ENCODE measurements at places on chromosomes 12 and 14.

DNA sequence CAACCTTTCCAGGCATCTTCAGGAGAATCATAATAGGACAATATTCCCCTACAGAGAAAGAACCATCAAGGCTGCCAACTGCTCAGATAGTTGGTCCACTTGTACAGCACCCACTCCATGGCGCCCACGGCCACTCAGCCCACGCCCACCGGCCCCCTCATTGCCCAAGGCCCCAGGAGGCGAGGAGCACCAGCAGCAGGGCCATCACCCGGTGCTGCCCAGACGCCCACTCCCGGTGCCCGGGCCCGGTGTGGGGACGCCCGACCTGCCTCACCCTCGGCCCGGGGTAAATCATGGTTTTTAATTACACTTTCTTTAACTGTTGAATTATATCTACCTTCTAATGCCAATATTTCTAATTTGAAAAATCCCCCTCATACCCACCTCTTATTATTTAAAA is 41.3 kb upstream of the ANO6 start:
- no peak for DNase-seq

- DNase-seq: no peak
Measured at GRCh38 chr14:51507511-51507905, 144.2 kb upstream of the FRMD6 start.

DNA sequence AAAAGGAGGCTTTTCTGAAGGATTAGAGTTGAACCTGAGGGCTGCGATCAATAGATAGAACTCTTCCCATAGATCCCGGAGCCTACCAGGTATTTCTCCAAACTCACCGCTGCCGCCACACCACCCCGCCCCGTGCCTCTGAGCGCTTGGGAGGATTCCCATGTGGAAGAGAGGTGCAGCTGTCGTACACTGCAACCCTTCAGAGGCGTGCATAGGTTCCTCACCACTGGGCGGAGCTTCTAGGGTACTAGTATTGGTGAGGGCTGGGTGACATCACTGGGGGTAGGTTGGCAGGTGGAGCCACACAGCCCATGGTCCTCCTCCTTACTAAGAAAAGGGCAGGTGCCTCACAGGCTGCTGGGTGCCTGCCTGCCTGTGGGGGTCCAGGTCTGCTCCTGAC is 127.0 kb downstream of the TSPAN9 start:
- no peak for DNase-seq

- DNase-seq: no peak
Measured at GRCh38 chr12:20377750-20378149, 9.4 kb downstream of the PDE3A start.

DNA sequence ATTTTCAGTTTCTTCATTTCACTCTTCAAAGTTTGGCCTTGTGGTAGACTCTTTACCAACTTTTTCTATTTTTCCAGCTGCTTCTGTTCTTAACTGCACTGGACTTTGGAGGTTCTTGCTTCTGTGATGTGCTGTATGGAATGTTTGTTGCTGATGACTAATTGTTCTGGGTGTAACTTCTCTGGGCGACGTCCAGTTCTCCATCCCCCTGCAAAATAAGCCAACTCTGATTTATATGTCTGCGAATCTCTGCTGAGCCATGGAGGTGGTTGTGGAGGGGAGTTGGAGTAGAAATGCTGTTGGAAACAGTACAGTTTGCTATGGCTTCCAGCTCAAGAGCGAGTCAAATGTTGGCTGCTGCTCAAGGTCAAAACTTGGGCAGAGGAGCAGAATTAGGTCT is 113.9 kb upstream of the DYRK2 start:
- DNase-seq: no peak

DNA sequence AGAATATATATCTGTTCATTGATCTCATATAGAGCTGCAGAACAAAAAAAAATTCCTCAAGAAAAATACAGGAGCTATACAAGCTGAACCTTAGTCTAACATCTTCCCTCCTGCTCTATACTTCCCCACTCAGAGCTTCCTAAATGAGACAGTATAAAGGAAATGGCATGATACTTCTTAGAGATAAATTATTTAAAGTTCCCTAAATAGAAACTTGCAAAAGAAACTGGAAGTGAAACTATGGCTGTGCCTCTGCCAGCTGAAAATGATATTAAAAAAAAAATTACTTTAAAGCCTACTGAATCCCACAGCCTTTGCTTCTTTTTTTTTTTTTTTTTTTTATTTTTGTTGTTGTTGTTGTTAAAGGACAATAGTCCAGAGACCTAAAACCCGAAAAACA is 11.6 kb upstream of the NEK9 start:
- no peak for DNase-seq

DNA sequence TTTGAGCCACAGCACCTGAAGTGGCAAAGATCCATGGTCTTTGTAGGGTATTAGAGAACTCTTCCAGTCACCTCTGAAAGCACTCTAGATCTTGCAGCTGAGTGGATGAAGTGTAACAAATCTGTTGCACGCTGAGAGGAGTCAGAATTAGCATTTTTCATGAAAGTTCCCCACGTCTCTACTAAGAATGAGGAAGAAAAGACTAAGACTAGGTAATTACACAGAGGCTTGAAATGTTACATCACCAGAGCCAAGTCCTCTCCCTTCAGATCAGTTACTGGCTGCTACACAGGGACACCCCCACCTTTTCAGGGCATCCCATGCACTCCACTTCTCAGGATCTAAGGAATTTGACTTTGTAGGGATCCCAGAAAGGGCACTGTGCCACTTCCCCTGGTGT is 98.6 kb upstream of the FKBP4 start:
- no peak for DNase-seq

DNA sequence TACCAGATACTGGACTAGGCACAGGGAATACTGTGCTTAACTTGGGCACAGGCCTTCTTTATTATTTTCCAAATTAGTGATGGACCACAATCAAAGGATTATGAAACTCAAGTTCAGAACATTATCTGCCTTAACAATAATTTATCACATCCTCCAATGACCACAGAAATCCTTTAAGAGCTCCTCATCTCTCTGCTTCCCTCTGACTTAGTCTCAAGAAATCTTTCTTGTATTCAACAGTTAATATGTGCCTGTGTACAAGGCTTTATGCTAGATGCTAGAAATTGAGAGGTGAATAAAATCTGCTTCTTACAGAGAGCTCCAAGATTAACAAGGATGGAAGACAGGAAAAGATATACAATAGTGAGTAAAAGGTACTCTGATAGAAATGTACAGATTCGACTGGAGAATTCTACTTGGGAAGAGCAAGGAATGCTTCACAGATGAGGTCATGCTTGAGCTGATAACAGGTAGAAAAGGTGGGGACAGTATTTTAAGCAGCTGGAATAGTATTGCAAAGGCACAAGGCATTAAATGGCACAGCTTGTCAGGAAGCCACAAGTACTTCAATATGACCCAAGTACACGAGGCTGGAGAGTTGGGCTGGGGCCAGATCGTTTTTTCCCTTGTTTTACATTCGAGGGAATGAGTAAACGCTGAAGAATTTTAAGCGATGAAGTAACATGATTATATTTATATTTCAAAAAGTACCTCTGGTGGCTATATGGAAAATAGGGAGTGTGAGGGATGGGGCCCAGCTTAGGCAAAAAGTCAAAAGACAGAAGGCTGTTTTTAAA is 55.1 kb upstream of the ARID2 start:
- no peak for DNase-seq

DNA sequence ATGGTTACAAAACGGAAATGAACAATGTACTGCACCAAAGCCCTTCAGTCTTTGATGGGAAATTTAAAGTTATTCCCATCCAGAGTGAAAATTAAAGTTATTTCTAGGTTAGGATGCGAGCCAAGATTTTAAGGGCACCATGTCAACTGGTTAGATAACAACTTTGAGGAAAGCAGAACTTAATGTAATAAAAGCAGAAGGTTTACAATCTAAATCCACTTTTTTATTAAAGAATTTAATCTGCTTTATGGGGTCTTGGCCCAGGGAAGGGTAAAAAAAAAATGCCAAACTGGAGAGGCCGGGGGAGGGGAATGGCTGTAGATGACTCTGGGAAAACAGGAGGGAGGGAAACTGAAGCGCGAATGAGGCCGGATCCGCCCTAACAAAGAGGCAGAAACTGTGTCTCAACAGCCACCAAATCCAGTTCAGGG is 108.2 kb upstream of the ATF7IP start:
- no peak for DNase-seq

DNA sequence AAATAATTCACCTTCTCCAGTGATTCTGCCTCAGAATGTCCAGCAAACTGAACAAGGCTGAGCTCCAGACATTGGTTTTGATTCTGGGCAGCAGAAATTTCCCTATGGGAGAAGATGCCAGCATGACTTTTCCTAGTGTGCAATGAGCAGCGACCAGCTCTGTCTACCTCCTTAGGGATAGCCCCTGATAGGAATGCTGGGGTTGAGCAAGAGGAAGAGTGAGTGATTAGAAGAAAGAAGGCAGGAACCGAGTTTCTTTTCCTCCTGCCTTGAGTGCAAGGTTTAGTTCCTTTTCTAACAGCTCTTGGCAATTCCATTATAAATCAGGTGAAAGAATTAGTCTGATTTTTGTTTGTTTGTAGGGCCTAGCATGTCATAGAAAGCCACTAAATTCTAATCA is 379.0 kb downstream of the DAD1 start:
- DNase-seq: no peak

GRCh38 chr14:79376557-79376956 is 834.7 kb downstream of the DIO2 start:
- DNase-seq: no peak

DNA sequence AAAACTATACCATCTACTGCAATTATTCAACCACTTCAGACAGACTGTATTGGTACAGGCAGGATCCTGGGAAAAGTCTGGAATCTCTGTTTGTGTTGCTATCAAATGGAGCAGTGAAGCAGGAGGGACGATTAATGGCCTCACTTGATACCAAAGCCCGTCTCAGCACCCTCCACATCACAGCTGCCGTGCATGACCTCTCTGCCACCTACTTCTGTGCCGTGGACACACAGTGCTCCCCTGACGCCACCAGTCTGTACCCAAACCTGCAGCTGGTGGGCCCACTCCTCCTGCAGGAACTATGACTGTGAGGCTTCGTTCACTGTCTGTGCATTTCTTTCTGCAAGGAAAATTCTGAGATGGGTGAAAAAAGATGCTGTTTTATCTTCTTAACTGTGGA is 284.7 kb downstream of the DAD1 start:
- no peak for DNase-seq

GRCh38 chr14:42149609-42150261 is 543.1 kb downstream of the LRFN5 start:
- DNase-seq: no peak

DNA sequence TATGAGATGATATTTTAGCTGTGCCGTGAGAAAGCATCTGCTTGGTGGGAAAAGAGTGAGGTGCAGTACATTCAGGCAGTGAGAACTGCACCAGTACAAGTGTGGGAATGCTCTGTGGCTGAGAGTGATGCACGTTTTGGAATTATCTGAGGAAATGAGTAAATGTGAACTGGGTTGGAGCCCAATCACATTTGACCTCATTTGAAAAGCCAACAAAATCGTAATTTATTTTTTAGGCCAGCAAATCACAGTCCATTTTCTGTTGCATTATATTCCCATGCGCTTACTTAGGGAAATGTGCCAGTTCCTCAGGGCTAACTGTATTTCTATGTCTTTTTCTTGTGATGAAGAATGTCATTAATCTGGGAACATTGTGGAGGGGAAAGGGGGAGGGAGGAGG is 77.3 kb downstream of the SNAPC1 start:
- DNase-seq: no peak

DNA sequence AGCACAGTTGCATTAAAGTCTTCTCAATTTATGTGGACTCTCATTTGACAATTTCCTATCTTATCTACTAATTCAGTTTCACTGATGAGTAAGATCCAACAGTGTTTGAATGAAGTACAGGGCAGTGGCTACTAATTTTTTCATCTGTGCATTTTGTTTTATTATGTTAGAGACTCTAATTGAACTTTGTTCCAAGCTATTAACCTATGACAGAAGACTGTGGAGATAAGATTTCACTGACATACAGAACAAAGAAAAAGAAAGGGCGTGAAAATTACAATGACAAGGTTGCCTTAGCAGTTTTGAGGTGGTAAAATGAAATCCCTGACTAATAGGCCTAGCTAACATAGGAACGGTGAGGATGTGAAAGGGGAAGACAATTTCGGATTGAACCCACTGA is 153.2 kb upstream of the SOX5 start:
- no peak for DNase-seq
